Stimulated activated CD8-positive, alpha-beta memory T cell treated with anti-CD3 and anti-CD28 coated beads, Interleukin-15, amount 100 ng/mL, for 48 hours (primary cell): ENCODE measurements at places on chromosomes 7 and 10.

- DNase-seq, result no peak
Measured at GRCh38 chr10:71694567-71694968, 25.0 kb downstream of the C10orf105 start.

- no peak for DNase-seq
Measured at GRCh38 chr7:101832205-101832631, 14.8 kb downstream of the CUX1 start.

- no peak for DNase-seq
Measured at GRCh38 chr7:76241141-76241540, 39.4 kb downstream of the SRRM3 start.

DNA sequence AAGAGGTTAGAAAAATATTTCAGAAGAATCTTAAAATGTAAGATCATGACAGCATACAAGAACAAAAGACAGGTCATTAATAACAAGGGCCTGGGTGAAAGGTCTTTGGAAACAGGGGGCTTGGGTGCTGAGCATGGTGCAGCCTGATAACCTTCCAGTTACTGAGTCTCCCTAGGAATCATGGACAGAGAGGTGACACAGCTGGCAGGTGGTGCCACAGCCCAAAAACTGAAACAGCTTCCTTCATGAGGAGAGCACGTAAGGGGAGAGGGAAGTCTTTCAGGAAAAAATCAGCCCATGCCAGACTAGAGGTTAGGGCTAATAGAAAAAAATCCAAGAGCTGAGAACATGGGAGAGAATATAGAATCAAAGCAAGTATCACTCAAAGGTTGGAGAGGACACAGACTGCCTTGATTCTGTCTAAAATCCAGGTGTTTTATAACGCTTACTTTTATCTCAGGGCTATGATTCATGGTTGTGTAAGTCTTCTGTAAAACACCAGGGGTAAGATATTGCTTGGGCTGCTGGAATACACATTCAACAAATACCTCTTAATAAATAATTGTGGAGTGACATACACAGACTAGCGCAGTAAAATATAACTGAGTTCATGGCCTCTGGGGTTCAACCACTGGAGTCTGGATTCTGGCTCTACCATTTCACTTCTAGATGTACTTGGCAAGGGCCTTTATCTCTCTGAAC is 88.1 kb downstream of the SEMA3C start:
- no peak for DNase-seq

DNA sequence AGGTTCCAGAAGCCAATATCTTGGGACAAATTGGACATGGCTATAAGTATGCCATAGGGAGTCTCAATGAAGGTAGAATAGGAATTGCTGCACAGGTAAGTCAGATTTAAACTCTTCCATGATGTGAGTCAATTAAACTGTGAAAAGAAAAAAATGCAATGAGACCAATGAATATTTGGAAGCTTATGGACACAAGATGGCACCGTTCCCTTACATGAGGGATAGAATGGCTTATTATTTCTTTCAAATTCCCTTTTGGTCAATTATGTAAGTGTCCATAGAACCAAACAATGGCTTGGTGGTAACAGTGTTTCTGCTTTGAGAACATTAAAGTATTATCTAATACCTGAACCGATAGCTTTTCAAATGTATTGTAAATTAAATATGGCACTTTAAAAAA is 35.6 kb downstream of the ACADSB start:
- DNase-seq, result no peak

GRCh38 chr7:36686499-36686898 is 37.8 kb downstream of the AOAH start:
- DNase-seq, result peak; percentile 56

DNA sequence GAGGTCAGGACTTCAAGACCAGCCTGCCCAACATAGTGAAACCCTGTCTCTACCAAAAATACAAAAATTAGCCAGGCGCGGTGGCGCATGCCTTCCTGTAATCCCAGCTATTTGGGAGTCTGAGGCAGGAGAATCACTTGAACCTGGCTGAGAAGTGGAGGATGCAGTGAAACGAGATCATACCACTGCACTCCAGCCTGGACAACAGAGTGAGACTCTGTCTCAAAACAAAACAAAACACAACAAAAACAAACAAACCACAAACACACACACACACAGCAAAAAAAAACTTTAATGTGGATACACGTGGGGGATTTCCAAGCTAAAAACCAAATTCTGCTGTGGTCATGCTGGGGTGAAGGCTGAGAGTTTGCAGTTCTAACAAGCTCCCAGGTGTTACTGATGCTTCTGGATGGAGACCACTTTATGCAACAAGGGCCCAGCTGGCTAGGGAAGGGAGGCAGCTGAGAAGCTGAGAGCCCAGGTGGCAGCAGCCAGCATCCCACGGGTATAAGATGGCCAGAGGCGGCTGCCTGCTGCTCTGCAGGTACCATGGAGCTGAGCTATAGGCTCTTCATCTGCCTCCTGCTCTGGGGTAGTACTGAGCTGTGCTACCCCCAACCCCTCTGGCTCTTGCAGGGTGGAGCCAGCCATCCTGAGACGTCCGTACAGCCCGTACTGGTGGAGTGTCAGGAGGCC is at the start of gene ZP3:
TSS of gene ZP3 (plus strand) at position 538 of the 699 bp plus-strand sequence. CDS start at position 553, 15 bp downstream.
- no peak for DNase-seq

- no peak for DNase-seq
Measured at GRCh38 chr10:93916257-93917063, 22.7 kb downstream of the SLC35G1 start.

DNA sequence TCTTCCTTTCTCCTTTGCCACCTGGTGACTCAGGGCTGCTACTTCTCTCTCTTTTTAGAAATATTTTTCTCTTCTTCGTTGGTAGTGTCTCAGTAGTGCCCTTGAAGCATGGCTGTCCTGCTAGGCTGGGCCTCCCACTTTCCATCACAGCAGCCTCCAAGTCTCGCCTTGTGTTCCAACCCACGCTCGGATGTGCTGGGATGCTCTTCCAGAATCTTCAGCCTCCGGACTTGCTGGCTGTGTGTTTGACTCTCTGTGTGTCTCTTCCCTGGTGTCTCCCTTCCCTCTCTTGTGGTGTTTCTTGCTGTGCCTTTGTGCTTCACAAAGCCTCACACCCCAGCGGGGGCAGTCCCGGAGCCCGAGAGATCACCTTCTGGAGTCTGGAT is 100.5 kb downstream of the INPP5A start:
- DNase-seq, result no peak

DNA sequence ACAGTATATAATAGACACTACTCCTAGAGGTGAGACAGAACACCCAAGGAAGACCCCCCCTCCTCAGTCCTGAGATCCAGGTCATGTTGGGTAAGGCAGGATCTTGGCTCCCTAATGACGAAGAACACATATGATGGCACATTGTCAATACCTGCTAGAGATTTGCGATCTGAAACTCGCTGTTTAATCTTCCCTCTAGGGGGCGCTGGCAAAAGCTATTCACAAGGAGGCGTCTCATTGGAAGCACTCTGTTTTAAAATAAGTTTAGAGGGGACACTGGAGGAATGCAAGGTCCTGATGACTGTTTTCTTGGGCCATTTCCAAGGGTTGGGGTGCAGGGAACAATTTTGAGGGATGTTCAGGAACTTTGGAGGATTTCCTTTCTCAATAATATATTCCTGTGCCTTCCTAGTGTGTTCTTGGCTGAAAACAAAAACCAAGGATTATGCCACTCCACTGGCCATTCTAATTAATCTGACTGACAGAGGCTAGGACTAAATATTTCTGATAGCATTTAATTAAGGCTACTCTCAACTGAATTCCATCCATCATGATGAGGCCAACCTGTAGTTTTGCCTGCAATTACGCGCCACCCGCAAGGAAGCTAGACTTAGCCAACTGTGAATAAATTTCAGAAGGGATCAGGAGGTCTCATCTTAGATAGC is 1013.8 kb upstream of the MBL2 start:
- DNase-seq, result no peak

DNA sequence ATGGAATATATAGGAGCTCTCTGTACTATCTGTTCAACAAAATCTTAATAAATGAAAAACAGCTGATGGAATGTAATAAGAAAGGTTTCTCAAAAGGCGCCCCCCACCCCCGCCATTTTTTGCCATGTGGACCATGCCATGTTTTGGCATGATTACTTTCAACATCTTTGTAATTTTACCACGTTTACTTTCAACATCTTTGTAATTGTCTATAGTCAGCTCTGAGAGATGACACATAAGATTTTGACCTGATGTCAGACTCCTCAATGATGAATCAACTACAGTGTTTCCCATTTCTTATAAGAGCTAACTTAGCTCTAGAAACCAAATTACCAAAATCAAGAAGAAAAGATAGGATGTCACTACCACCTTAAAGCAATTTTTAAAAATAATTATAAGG is 144.9 kb upstream of the AHR start:
- no peak for DNase-seq

- DNase-seq, result no peak
Measured at GRCh38 chr10:119132521-119133345, 28.8 kb downstream of the DENND10 start.

DNA sequence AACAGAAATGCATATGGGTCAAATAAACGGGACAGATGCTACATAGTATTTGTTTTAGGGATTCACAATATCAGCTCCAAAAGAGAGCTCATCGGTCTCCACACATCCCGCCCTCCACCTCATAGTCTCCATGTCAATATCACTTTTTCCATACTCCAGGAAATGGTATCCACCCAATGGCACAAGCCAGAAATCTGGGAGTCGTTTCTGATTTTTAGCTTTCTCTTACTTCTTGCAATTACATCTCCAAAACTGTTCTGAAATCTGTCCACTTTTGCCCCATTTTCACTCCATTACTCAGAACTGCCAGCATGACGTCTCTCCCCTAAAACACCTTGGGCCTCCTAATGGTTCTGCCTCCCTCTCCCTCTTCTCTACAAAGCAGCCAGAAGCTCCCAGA is 47.4 kb upstream of the EZH2 start:
- no peak for DNase-seq

- DNase-seq, result no peak
Measured at GRCh38 chr7:40865441-40866233, 730.8 kb downstream of the SUGCT start.

DNA sequence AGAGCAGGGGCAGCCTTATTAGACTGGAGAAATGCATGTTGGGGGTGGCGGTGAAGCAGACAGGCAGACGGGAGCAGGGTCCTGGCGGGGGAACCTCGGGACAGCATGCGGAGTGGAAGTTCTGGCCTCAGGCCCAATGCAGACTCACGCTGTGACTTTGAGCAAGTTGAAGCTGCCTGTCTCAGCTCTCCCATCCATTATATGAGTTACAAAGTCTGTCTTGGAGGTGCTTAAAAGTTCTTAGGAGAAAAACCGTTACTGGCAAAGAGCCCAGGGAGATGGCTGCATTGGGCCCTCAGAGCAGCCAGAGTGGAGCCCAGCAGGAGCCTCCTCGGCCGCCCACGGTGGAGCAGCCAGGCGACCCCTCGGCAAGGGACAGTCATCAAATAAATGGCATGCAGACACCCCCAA is 509.5 kb downstream of the PLXNA4 start:
- DNase-seq, result no peak

DNA sequence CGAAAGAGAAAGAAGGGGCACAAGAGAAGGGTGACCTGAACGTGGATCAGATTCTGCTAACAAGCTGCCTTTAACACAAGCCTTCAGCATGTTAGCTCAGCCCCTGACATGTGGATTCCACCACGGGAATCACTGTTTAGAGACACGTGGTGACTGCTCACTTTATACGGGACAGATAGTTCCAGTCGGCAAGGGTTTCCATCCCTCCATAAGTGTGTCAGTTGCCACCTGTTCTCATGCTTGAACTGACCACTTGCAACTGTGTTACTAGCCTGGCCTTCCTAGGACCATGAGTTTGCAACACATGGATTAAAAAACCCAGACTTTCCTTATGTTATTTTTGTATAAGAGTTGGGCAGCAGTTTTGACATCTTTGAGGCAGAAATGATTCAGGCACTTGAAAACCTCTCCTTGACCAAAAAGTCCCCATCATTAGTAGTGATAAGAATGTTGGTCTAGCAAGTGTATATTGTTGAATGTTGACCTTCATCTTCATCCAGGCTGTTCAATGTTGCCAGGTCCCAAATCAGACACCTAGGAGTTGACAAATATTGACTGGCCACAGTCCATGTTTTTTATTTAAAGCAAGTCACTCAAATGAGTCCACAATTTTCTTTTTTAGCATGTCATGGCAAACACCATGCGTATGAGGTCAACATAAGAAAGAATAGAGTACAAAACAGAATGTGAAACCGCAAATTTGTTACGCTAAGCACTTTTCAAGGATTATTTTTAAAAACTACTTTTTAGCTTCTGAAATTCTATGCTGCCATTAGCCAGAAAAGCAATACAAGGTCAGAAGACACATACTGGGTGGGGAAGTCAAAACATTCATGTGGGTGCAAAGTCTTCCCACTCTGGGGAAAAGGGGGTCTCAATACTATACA is 101.6 kb downstream of the ABLIM1 start:
- no peak for DNase-seq

GRCh38 chr7:130683026-130683425 is 3.3 kb downstream of the TSGA13 start:
- no peak for DNase-seq

GRCh38 chr10:86370006-86370585 is 3.5 kb upstream of the GRID1 start:
- DNase-seq, result no peak

DNA sequence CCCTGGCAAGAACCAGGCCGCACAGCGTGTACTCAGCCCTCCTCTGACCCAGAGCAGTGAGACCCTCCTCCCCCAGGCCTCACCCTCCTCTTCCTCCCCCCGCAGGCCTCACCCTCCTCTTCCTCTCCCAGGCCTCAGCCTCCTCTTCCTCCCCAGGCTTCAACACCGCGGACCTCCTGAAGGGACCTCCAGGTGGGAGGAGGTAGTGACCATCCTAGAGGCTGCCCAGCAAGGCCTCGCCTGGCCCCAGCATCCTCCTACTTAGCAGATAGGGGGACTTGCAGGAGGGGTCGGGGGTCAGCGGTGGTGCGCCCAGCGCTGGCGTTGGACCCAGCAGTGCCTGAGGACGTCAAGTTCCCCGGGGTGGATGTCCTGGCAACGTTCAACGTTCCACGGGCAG is 270.8 kb downstream of the ELFN1 start:
- DNase-seq, result no peak

- DNase-seq, result no peak
Measured at GRCh38 chr7:134104166-134104565, 23.0 kb upstream of the LRGUK start.

GRCh38 chr10:100784126-100784525 is 38.7 kb downstream of the PAX2 start:
- DNase-seq, result no peak

- DNase-seq, result no peak
Measured at GRCh38 chr7:149838992-149839408, 825 bp downstream of the ZNF862 start.

- DNase-seq, result no peak
Measured at GRCh38 chr10:104336821-104337467, 1.3 kb downstream of the ITPRIP start.

DNA sequence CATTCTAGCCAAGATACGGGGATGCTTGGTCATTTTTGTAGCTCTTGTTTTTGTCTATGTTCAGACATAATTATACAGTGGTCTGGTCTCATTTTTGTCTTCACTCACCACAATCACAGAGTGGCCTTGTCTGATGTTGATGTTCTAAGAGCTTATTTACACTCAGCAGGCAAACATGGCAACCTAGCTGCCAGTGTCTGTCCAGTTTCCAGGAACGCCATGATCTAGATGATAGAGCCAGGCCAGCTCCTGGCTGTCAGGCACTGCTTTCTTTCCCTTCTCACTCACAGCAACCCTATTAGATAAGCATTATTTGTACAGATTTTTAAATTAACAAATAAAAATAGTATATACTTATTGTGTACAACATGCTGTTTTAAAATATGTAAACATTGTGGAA is 98.6 kb upstream of the PHF14 start:
- no peak for DNase-seq
